Temporal lobe (tissue), 4 donors: ENCODE measurements at places on chromosomes 2 and 18. TPM values are rescaled to one million over a fixed set of nuclear protein-coding genes. Genes with fewer than 3 reads are reported as not detected.

The MYO1B gene
- 59.5 TPM for total RNA-seq

The GPR17 gene
- total RNA-seq: 3.0 TPM

The OR6B2 gene
- not detected for total RNA-seq

The NT5DC4 gene
- not detected for total RNA-seq

The POLR1B gene
- total RNA-seq: 28.5 TPM
